ENCODE measurements at places on chromosomes 7 and 10. TPM values are rescaled to one million over a fixed set of nuclear protein-coding genes. Genes with fewer than 3 reads are reported as not detected.

The PPP1R17 gene
- total RNA-seq: not detected

The CPVL gene
- 1.1 TPM for total RNA-seq

The STEAP2 gene
- total RNA-seq: 1.8 TPM

The WNT2 gene
- total RNA-seq: 21.7 TPM

The MEOX2 gene
- under 0.01 TPM for total RNA-seq

The FAM237B gene
- not detected for total RNA-seq

The OR2A1 gene
- total RNA-seq: not detected

The SH2D4B gene
- total RNA-seq: 0.29 TPM

The GPR15LG gene
- total RNA-seq: not detected

The SSBP1 gene
- 114 TPM for total RNA-seq

The ELN gene
- total RNA-seq: 0.86 TPM

The SGPL1 gene
- total RNA-seq: 56.0 TPM

The POLR2J2 gene
- total RNA-seq: 7.7 TPM

The TFR2 gene
- 0.44 TPM for total RNA-seq

The SDK1 gene
- total RNA-seq: 1.1 TPM

The NME8 gene
- not detected for total RNA-seq

The ZNRF2 gene
- total RNA-seq: 5.2 TPM

The PRF1 gene
- not detected for total RNA-seq

All from placental pericyte (primary cell).